ENCODE measurements at places on chromosomes 6 and 20. TPM values are rescaled to one million over a fixed set of nuclear protein-coding genes. Genes with fewer than 3 reads are reported as not detected.

GRCh38 chr6:49898904-49899566 is 32.7 kb upstream of the CRISP1 start:
- DNase-seq, result no peak

DNA sequence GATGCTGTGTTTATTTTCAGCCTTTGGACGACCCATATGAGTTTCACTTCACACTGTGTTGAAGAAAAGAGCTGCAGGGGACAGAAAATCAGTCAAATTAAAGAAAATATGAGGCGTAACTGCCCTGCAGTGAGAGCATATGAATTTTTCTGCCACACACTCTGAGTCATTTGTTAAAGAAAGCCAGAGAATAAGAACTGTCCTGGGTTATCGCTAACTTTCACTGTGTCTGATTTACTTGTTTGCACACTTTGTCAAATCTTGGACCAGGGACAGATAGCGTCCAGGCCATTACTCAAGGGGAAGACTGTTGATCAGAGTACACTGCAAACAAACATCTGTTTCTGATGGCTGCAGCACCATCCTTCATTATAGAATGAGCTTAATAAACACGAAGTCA is 126.8 kb upstream of the AGPAT4 start:
- DNase-seq, result no peak

GRCh38 chr20:60274717-60275116 is 316.5 kb downstream of the CDH26 start:
- no peak for DNase-seq

- DNase-seq, result no peak
Measured at GRCh38 chr20:57252559-57253162, 13.8 kb downstream of the BMP7 start.

- DNase-seq, result no peak
Measured at GRCh38 chr6:63685446-63686379, 50.1 kb downstream of the PHF3 start.

WFDC5 gene
- not detected for total RNA-seq

CBLN4 gene
- not detected for total RNA-seq
